ENCODE measurements at places on chromosomes 12 and 14.

DNA sequence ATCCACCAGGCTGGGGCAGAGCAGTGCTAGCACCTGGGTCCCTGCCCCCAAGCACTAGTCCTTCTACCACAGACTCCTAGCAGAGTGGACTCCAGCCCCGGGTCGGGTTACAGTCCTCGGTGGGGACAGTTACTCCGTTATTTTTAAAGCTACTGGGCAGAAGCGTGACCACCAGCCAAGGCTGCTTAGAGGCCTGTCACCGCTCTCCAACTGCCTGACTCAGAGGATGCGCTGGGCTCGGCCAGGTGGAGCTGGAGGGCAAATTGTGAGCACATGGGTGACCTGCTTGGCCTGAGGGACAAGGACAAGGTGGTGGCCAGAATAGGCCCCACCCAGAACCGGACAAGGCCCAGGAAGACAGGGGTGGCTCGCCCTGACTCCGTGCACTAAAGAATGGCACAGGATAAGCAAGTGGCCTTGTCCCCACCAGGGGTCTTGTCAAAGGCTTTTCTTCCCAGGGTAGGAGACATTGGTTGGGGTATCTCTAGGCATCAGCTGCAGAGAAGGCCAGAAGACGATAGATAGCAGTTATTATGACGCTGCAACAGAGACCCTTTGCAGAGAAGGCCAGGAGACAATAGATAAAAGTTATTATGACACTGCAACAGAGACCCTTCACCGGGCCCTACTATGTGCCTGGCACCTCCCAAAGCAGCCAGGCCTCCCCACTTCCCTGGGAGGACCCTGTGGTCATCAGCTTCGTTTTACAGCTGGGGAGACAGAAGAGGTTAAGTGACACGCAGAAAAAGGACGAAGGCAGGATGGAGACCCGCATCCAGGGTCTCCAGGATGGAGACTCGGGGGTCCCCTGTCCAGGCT lies 1.6 kb downstream of the ABCB9 start:
- no peak for DNase-seq

- DNase-seq, result no peak
Measured at GRCh38 chr12:127750076-127750840, 516.7 kb upstream of the TMEM132C start.

GRCh38 chr14:104689109-104689880 lies at the start of gene INF2:
TSS of gene INF2 (plus strand) at chr14:104689618. CDS start at chr14:104701366, 11,748 bp downstream.
- peak; percentile 16 for DNase-seq

DNA sequence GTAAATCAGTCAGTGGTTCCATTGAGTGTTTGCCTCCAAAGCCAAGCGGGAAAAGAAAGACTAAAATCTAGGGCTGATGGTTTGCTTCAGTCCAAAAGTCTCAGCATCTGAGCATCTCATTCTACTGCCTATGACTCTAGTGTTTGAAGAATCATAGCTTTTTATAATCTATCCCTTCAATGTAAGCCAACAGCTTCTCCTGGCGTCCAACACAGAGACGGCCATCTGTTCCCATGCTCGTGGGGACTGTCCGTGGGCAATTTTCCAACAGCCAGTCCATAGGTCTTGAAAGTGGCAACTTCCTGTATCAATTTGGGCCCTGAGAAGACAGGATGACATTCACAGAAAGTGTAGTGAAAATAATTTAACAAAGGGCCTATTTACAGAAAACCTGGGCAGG lies 544.4 kb upstream of the TMEM132C start:
- no peak for DNase-seq
